ENCODE measurements at places on chromosomes 4 and X. TPM values are rescaled to one million over a fixed set of nuclear protein-coding genes. Genes with fewer than 3 reads are reported as not detected.
A peak's percentile ranks its signal among the peaks of the same experiment; 100 is the strongest.

DNA sequence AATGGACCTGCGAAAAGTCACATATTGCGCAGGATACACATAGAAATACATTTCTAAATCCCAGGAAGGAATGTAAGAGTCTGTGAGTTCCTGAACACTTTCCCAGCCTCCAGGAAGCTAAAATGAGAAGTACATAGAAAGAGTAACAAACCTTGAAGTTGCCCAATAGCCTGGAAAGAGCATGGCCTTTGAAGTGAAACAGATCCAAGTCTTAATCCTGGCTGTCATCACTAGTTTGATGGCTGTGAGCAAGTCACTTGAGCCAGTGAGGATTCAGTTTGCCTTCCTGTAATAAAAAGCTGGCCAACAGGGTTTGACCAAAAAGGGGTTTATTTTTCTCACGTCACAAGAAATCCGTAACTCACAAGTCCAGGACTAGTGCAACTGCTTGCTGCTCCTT, 69.8 kb downstream of the ARHGEF38 start:
- H3K4me1 ChIP-seq = peaks cover 10% of the 10 kb centered on the region
- no peak overlapping the region for H3K27ac ChIP-seq
- peak; percentile 50 for DNase-seq
- H3K27me3 ChIP-seq = no peaks in the 10 kb centered on the region
- no peak overlapping the region for H3K4me3 ChIP-seq

DNA sequence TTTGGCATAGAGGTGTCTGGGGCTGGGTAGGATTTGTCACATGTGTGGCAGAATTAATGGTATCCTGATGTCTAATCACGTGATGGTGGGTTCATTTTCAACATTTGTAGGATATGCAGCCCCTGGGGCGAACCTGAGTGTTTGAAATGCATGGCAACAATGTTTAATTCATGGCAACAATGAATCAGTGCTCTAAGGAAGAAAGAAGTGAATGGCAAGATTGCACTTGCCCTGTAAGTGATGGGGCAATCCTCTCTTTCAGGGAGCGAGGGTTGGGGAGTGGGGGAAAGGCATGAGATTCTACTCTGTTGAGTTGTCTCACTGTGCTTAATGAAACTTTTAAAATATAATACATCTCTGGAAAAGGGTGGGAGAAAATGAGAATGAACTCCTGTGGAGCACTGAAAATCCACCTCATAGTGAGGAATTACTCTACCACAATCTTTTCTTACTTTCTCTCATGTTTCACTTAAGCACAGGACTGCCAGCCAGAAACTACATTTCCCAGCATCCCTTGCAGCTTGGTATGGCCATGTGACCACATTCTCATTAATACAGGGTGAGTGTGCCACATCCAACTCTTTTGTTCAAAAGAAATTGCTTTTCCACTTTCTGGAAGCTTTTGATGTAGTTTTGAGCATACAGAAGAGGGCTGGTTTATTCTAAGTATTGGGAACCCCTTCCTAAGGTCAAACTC, 64.0 kb upstream of the PGM2 start:
- H3K4me3 ChIP-seq = no peak overlapping the region
- no peak overlapping the region for H3K27ac ChIP-seq
- H3K36me3 ChIP-seq = no peaks in the 10 kb centered on the region
- H3K27me3 ChIP-seq = no peaks in the 10 kb centered on the region

GAB1 gene
- 63.9 TPM for total RNA-seq

GRCh38 chrX:70172221-70172620, 5.1 kb upstream of the DGAT2L6 start:
- H3K27me3 ChIP-seq = no peaks in the 10 kb centered on the region
- no peak for DNase-seq
- H3K4me1 ChIP-seq = no peaks in the 10 kb centered on the region
- no peak overlapping the region for H3K27ac ChIP-seq
- H3K4me3 ChIP-seq = no peak overlapping the region
- no peaks in the 10 kb centered on the region for H3K36me3 ChIP-seq

UGT2B11 gene
- total RNA-seq = not detected

NWD2 gene
- total RNA-seq = not detected

GRCh38 chrX:43373032-43373431, 283.1 kb upstream of the MAOA start:
- H3K4me3 ChIP-seq = no peak overlapping the region
- H3K36me3 ChIP-seq = no peaks in the 10 kb centered on the region
- no peaks in the 10 kb centered on the region for H3K4me1 ChIP-seq
- no peak overlapping the region for H3K27ac ChIP-seq
- DNase-seq = no peak
- H3K27me3 ChIP-seq = no peaks in the 10 kb centered on the region

CCDC158 gene
- not detected for total RNA-seq

DNA sequence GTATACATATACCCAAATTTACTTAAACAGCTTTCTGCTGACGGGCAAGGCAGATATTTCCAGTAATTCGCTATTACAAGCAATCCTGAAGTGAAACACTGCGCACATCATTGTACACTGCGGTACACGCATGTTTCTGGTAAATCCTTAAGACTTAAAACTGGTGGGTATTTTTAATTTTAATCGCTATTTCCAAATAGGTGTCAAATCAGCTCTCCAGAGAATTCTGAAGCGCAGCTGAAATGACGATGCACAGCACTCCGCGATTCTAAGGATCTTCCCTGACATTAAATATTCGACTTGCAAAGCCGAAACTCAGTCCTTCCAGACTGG, 361 bp downstream of the TMEM128 start:
- peaks cover 10% of the 10 kb centered on the region for H3K27me3 ChIP-seq
- peak overlapping the region; percentile 95 for H3K27ac ChIP-seq
- H3K36me3 ChIP-seq = peaks cover 15% of the 10 kb centered on the region
- H3K4me1 ChIP-seq = peaks cover 14% of the 10 kb centered on the region

DNA sequence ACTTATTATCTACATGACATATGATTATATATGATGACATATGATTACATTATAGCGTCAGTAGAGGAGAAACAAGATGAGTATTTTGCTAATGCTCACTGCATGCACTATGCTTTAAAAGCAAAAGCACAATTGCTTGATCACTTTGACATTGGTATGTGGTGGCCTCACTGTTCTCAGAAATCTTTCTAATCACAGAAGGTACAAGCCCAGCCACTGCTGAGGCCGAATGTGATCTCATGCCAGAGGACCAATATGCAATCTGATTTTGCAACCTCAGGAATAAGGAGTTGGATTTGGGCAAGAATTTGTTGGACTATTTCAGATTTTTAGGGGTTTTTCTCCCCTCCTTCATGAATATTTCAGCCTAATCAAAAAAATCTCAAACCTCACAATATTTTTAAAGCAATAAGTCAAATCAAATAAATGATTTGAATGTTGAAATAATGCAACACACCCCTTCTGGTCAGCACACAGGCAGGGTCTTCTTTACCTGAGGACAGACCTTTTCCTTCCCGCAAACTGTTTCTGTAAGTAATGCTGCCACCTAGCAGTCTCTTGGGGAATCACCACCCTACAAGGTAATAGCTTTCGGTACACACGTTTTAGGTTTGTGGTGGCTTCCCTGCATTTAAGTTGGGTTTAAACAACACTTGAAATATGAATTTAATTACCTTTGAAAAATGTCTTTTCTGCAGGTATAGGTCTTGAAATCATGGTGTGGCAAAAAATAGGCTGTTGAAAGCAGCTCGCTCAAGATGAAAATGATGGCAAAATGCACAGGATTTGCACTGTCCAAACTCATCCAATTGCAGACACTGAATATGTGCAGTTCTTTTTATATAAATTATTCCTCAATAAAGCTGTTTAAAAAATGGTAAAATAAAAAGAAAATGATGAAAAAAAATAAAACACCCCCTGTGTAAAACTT, 4.8 kb upstream of the CXCL13 start:
- DNase-seq = peak; percentile 61
- no peaks in the 10 kb centered on the region for H3K36me3 ChIP-seq
- no peaks in the 10 kb centered on the region for H3K4me1 ChIP-seq

- H3K36me3 ChIP-seq = no peaks in the 10 kb centered on the region
- DNase-seq = no peak
- H3K27me3 ChIP-seq = no peaks in the 10 kb centered on the region
- peaks cover 9% of the 10 kb centered on the region for H3K4me1 ChIP-seq
- no peak overlapping the region for H3K4me3 ChIP-seq
- H3K27ac ChIP-seq = no peak overlapping the region
Observed at GRCh38 chr4:80306260-80306659, 29.3 kb upstream of the CFAP299 start.

- H3K27me3 ChIP-seq = no peaks in the 10 kb centered on the region
- H3K36me3 ChIP-seq = no peaks in the 10 kb centered on the region
- peaks cover 36% of the 10 kb centered on the region for H3K4me1 ChIP-seq
Observed at GRCh38 chr4:104591510-104591911, 96.8 kb upstream of the CXXC4 start.

DNA sequence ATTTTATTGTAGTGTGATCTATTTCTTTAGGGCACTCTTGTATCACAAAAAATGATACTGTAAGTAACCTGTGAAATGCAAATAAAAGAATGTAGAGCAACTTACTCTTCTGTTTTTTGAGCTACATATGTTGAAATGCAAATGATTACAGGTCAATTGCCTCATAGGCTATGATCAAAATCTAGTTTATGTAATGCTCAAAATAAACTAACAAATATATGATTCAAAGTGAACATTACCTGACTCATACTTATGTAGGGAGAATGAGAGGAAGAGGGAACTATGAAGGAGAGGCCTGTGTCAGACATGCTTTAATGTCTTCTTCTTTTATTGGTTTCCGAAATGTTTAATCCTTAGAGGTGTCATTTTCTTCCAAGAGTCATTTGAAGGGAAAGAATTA, 5.0 kb upstream of the RPS6KA3 start:
- peaks cover 23% of the 10 kb centered on the region for H3K27me3 ChIP-seq
- no peaks in the 10 kb centered on the region for H3K4me1 ChIP-seq
- H3K36me3 ChIP-seq = no peaks in the 10 kb centered on the region
- no peak for DNase-seq

UGT2B15 gene
- not detected for total RNA-seq

GRCh38 chrX:23854122-23854521, 53.6 kb downstream of the APOO start:
- H3K4me3 ChIP-seq = no peak overlapping the region
- peak; percentile 44 for DNase-seq
- no peak overlapping the region for H3K27ac ChIP-seq

HMX1 gene
- not detected for total RNA-seq

DNA sequence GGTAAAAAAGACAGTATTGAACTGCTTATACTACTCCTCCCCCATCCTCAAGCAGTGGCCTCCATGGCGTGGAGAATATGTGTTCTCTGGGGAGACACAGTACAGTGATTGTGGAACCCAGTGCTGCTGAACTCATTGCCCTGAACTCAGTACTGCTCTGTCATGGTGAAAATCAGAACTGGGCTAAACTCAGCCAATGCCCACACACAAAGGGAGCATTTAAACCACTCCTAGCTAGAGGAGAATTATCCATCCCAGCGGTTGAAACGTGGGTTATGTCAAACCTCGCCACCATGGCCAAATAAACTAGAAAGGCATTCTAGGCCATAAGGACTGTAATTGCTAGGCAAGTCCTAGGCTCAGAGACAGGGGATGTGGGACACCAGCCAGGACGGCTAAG, 131.8 kb downstream of the SPOCK3 start:
- no peaks in the 10 kb centered on the region for H3K27me3 ChIP-seq
- H3K27ac ChIP-seq = no peak overlapping the region
- no peaks in the 10 kb centered on the region for H3K36me3 ChIP-seq
- no peaks in the 10 kb centered on the region for H3K4me1 ChIP-seq
- no peak for DNase-seq

DNA sequence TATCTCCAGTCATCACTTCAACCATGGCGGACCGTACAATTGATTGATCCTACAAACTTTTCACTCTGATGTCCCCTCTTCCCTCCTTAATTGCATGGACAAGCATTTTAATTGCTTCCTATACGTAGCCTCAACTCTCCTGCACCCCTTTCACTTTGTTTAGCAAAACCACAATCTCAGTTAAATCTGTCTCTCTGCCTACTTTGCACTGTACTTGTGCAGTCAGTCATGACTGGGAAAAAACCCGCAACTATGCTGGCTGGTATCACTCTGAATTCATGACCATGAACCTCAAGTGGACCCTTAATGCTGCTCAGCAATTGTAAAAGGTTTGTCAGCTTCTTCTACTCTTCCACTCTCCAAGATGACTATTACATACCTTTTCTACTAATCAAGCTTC, 51.7 kb upstream of the AFF2 start:
- no peak overlapping the region for H3K27ac ChIP-seq
- DNase-seq = no peak
- H3K4me3 ChIP-seq = no peak overlapping the region
- no peaks in the 10 kb centered on the region for H3K27me3 ChIP-seq

GRCh38 chr4:152415980-152416379, 119.9 kb downstream of the FBXW7 start:
- H3K4me1 ChIP-seq = peaks cover 5% of the 10 kb centered on the region
- DNase-seq = peak; percentile 57
- no peaks in the 10 kb centered on the region for H3K27me3 ChIP-seq
- H3K4me3 ChIP-seq = no peak overlapping the region

DNA sequence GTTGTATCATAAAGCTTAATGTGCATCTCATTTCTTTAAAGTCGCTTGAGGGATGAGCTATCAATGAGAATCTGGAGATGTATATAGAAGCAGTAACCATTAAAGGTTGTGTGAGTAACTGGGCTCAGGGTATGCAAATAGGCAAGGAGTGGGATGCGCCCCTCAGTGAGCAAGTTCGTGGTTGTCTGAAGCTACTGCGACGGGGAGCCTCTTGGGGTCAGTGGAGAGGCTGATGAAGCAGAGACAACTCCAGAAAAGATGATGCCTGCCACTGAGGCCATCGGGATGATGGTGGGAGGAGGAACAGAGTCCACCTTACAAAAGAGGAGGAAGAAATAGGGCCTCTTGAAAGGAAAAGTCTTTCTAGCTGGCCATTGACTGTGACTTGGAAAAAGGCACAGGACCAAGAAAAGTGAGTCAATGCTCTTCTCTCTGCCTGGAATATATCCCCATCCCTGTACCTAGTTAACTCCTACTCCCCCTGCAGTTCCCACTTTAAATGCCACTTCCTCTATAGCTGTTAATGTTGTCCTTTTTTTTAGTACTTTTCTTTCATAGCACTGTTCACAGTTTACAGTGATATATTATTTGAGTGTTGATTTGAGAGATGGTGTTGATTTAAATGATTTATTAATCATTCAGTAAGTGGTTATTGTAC, 51.4 kb upstream of the LSM6 start:
- H3K4me3 ChIP-seq = no peak overlapping the region
- H3K4me1 ChIP-seq = no peaks in the 10 kb centered on the region
- no peak overlapping the region for H3K27ac ChIP-seq
- no peaks in the 10 kb centered on the region for H3K36me3 ChIP-seq
- DNase-seq = peak; percentile 11

DNA sequence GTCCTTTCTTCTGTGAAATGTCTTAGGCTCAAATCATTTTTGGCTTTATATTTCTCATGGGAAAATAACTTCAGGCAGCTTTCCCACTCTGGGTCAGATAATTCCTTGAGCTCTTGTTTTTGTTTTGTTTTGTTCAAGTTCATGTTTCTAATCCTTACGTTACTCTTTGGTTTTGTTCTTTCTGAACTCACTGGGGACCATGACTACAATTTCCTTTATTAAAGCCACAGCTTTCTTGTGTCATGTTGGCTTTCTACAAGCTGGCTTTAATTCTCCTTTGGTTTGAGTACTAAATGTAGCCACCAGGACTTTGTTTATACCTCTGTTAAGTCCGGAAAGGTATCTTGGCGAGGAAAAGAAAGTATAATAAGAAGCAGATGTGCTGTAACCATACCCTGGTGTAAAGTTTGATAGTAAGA, 30.8 kb upstream of the ANXA3 start:
- DNase-seq = peak; percentile 83
- no peaks in the 10 kb centered on the region for H3K4me1 ChIP-seq
- H3K27me3 ChIP-seq = no peaks in the 10 kb centered on the region

GRCh38 chr4:168440442-168441264, 39.6 kb downstream of the DDX60L start:
- no peak overlapping the region for H3K27ac ChIP-seq
- no peaks in the 10 kb centered on the region for H3K4me1 ChIP-seq
- H3K27me3 ChIP-seq = no peaks in the 10 kb centered on the region
- peak; percentile 54 for DNase-seq
- no peaks in the 10 kb centered on the region for H3K36me3 ChIP-seq
- no peak overlapping the region for H3K4me3 ChIP-seq

DDX53 gene
- total RNA-seq = not detected
